ENCODE measurements at places on chromosomes 11 and 22. TPM values are rescaled to one million over a fixed set of nuclear protein-coding genes. Genes with fewer than 3 reads are reported as not detected.

ABCC8 gene
- total RNA-seq, result not detected

ARHGAP8 gene
- total RNA-seq, result 16.5 TPM

CSRP3 gene
- total RNA-seq, result not detected

DEFB131B gene
- not detected for total RNA-seq

F2 gene
- total RNA-seq, result not detected

NCAPD3 gene
- total RNA-seq, result 40.7 TPM

CFAP68 gene
- total RNA-seq, result 22.3 TPM

RPS19BP1 gene
- total RNA-seq, result 117 TPM

SORL1 gene
- total RNA-seq, result 67.1 TPM
